ENCODE measurements at places on chromosomes 2 and 18.

DNA sequence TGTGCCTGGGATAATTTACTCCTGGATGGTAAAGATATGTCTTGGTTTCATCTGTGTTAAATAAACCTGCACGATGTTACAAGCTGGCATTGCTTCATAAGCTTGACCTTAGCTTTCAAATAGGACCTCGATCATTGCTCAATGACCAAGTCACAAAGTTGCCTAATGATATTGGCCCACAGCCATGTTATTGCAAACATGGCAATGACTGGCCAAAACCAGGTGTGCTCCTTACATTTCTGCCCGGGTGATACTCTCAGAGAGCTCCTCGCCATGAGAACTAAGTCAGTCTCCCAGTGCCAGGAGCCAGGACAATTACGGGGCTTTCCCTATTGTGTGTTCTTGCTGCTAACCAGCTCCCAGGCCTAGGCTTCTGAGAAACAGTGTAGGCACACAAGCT lies 72.5 kb upstream of the CYP1B1 start:
- no peak for DNase-seq

DNA sequence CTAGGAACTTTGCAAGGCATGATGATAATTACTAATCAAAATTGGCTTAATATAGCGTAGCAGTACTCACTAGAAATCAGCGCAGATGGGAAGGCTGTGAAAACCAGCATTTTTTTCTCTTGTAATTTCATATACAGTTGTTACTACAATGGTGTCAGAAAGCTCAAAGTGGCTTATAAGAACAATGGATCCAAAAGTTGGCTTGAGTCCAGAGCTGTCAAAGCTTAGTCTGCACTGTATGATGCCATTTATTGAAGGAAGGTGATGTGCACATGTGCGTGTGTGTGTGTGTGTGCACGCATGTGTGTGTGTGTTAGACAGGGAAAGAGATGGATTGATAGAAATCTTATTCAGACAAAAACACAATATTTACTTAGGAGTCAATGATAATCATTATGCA lies 341.3 kb downstream of the TGIF1 start:
- DNase-seq, result no peak

- DNase-seq, result no peak
Observed at GRCh38 chr2:10526281-10527000, 78.3 kb upstream of the ODC1 start.

DNA sequence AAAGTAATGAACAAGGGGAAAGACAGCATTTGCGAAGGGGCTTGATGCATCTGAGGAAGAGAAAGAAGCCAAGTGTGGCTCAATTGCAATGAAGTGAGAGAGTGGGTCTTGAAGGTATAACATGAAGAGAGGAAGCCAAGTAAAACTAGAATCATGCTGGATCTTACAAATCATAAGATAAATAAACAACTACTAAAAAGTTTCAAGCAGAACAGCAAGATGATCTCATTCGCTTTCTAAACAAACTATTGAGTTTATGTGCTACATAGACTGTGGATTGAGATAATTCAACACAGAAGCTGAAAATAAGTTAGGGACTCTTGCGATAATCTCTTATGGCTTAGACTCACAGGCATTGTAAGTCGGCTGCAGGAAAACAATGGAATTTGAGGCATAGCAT lies 1310.5 kb upstream of the NRXN1 start:
- DNase-seq, result no peak

- no peak for DNase-seq
Observed at GRCh38 chr2:152298754-152299153, 36.2 kb upstream of the FMNL2 start.

- DNase-seq, result no peak
Observed at GRCh38 chr2:179193759-179194394, 70.8 kb downstream of the SESTD1 start.

DNA sequence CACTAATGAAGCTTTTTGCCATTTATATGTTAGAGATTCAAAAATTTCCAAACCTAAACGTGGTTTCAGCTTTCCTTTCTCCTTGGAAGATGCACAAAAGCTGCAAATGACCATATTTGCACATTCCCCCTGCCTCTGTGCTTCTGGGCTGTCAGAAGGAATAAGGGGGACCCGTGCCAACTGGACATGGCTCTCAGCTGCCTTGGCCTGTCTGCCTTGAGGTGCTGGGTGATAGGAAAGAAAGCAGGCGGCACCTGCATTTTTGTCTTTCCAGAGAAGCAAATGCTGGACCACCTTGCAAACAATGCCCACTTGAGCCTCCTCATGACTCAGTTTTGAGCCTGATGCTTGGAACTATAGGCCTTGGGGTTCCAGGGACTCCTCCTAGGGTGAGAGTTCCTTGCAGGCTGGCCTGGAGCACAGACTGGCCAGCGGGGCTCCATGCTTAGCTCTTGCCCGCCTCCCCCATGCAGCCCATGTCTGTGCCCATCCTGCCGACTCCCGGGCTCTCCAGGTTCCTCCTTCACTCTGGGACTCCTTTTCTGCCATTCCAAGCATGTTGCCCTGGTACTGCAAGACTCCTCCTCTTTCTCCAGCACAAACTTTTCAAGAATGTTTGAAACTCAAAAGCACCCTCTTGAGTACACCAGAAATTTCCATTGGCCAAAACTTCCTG lies 109.0 kb upstream of the EPAS1 start:
- no peak for DNase-seq

GRCh38 chr18:57804557-57804956 lies 1.4 kb upstream of the ATP8B1 start:
- DNase-seq, result no peak

- DNase-seq, result no peak
Observed at GRCh38 chr2:237306083-237306786, 107.7 kb downstream of the COL6A3 start.

- DNase-seq, result no peak
Observed at GRCh38 chr2:42875880-42876279, 83.5 kb upstream of the HAAO start.

GRCh38 chr18:3472681-3473544 lies 22.9 kb downstream of the TGIF1 start:
- no peak for DNase-seq

GRCh38 chr2:188439986-188440385 lies 148.3 kb downstream of the GULP1 start:
- DNase-seq, result no peak

GRCh38 chr2:135202751-135203150 lies 150.7 kb downstream of the RAB3GAP1 start:
- peak; percentile 27 for DNase-seq

DNA sequence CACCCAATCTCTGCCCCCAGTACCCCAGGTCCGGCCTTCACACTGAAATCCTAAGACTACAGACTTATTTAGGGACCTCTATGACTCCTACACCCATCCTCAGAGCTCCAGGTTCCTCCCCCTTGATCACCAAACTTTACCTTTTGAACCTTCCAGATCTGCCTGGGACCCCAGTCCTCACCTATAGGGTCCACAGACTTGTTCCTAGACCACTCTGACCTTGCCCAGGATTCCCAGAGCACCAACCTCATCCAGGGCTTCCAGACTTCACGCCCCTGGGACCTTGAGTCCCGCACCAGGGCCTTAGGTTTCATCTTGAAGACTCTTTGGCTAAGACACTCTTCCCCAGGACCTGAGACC lies 462 bp downstream of the CHCHD5 start:
- DNase-seq, result no peak

DNA sequence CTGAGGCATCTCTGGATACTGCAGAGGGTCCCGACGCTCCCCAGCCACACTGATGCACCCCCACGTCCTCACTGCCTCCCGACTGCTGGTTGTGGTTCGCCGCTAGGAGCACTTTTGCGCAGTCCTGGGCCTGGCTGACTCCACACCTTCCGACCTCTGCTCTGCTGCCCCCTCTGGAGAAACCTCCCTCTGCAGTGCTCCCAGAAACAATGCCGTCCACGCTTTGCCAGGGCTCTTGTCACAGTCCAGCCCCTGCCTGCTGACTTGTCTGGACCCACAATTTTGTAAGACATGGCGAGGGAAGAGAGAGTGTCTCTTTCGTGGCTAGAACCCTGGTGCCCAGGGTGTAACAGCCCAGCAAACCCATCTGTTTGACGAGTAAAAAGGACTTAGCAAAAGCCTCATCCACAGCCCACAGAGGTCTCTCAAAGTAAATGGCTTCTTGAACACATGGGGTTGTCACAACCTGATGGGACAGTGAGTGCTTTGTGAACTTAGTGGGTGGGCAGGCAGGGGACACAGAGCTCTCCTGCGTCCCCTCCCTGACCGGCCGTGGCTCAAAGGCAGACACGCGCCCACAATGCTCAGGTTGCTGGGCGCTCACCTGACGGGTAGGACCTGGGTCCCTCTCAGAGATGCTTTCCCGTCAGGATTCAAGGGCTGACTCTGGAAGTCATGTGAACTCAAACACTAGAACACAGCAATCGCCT lies 4.0 kb downstream of the COPS9 start:
- DNase-seq, result no peak

- DNase-seq, result no peak
Observed at GRCh38 chr2:217902379-217903141, 100.2 kb downstream of the TNS1 start.

DNA sequence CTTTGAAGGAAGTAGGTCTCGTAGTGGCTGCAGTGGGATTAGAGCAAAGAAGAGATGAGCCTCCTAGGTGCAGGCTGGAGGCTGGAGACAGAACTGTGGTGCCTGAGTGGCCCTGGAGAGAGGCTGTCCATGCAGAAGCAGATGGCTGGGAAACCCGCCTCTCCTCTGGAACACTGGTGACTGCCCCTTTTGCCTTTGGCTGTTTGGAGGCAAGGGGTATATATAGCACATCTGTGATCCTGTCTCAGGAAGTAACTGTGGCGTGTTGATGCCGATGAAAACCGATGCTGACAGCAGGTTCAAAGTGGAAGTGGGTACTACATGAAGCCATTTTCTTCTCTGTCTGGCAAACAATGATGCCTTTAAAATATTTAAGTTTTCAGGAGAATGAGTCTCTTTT lies 43.5 kb downstream of the SLC9A2 start:
- no peak for DNase-seq

GRCh38 chr2:115196587-115196986 lies 754.1 kb downstream of the DPP10 start:
- DNase-seq, result no peak

DNA sequence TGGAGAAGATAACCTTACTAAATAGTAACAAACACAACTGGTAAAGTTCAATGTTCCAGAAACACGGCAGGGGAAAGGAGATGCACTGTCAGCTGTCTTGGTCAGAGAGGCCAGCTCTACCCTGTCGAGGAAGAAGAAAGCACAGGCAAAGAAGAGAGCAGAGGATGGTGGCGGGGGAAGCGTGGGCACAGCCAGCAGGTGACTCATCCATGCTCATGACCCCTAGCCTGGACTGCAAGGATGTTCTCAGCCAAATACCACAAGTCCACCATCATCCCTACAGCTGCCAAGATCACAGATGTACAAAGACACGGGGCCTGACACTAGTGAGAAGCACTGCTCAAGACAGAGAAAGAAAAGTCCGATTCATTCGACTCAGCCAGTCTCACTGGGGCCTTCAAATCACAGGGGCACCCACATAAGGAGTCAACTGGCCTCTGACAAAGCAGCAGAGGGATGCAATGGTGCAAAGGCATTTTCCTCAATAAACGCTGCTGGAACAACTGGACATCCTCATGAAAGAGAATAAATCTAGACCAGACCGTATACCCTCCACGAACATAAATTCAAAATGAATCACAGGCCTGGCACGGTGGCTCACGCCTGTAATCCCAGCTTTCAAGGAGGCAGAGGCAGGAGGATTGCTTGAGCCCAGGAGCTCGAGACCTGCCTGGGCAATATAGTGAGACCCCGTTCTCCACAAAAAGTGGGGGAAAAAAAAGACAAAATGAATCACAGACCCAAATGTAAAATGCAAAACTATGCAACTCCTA lies 5.6 kb downstream of the DTYMK start:
- DNase-seq, result no peak

- no peak for DNase-seq
Observed at GRCh38 chr2:146489386-146489785, 1355.4 kb upstream of the ACVR2A start.

- no peak for DNase-seq
Observed at GRCh38 chr2:8525236-8525581, 156.6 kb upstream of the ID2 start.

GRCh38 chr2:64975232-64975821 lies 13.9 kb upstream of the SLC1A4 start:
- DNase-seq, result no peak

GRCh38 chr2:201906777-201907562 lies 100.6 kb downstream of the CDK15 start:
- no peak for DNase-seq

- DNase-seq, result peak; percentile 74
Observed at GRCh38 chr18:812376-813171, 532 bp upstream of the YES1 start.

GRCh38 chr2:234858790-234859329 lies 93.0 kb upstream of the SH3BP4 start:
- DNase-seq, result no peak

DNA sequence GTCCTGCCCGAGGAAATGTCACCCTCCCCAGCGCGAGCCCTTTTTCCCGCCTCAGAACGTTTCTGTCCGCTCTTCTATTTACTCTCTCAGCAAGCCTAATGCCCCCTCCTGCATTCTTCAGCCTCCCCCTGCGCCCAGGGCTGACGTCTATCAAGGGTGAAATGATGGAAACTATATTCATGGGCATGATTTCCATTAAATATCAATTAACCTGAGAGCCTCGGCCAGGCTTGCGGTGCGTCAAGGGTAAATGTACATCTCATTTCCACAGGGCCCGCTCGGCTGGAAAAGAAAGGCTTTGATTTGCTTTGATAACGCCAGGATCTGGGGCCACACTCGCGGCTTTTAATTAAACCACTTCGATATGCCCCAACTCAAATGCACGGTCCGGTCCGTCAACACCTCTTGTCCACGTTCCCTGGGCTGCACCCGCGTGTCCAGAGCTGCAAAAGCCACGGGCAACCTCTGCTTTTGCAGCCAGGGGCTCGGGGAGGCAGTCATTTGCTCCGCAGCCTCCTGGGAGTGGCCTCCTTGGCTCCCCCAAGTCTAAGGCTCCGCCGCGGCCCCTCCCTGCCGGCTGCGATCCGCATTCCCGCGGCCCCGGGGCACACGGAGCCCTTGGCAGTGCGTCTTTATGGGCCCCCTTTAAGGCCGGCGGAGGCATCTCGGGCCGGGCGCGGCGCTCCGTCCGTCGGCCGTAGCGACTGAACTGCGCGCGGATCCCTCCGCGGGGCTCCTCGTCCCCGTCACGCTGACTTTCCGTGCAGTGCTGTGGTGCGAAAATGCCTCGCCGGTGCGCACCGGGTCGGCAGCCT lies at the start of gene HOXD8:
TSS of gene HOXD8 (plus strand) at position 724 of the 815 bp plus-strand sequence. CDS start 662 bp downstream, outside the sequence.
- DNase-seq, result no peak

GRCh38 chr2:236841389-236841788 lies 244.3 kb upstream of the COPS8 start:
- no peak for DNase-seq

- no peak for DNase-seq
Observed at GRCh38 chr2:39210846-39211245, 32.9 kb downstream of the CDKL4 start.

DNA sequence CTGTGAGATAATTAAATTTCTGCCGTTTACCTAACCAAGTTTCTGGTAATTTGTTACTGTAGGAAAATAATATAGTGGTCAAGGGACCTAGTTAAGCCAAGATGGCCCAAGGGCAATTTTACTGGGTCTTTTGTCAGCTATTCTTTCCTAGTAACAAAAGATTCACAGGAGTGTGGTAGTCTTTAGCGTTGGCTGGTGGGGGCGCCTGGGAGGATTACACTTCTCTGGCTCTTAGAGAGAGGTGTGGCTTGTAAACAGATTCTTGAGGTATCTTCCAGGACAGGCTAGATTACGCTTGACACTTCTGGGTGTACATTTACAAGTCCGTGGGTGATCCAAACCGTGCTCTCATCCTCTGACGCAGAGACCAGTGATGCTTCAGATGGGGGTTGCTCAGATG lies 3.3 kb upstream of the ACOXL start:
- DNase-seq, result no peak

GRCh38 chr2:69989441-69990105 lies 28.1 kb upstream of the ASPRV1 start:
- DNase-seq, result no peak

- DNase-seq, result no peak
Observed at GRCh38 chr2:127525691-127526131, 578 bp downstream of the IWS1 start.
